OCI-LY7 (cell line): ENCODE measurements at places on chromosomes 6 and 20.

- DNase-seq = no peak
Measured at GRCh38 chr20:36465109-36466080, 75.9 kb upstream of the MYL9 start.

DNA sequence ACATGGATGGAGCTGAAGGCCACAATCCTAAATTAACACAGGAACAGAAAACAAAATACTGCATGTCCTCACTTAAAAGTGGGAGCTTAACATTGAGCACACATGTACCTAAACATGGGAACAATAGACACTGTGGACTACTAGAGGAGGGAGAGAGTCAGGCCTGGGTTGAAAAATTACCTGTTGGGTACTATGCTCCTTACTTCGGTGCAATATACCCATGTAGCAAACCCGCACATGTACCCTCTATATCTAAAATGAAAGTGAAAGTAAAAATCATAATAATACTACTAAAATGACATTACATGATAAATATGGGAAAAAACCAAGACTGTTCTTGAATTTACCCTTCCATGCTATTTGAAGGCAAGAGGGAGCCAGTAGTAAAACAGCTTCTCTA, 1273.8 kb upstream of the ADGRB3 start:
- DNase-seq = no peak

- DNase-seq = no peak
Measured at GRCh38 chr6:14985366-14985765, 260.5 kb upstream of the JARID2 start.

DNA sequence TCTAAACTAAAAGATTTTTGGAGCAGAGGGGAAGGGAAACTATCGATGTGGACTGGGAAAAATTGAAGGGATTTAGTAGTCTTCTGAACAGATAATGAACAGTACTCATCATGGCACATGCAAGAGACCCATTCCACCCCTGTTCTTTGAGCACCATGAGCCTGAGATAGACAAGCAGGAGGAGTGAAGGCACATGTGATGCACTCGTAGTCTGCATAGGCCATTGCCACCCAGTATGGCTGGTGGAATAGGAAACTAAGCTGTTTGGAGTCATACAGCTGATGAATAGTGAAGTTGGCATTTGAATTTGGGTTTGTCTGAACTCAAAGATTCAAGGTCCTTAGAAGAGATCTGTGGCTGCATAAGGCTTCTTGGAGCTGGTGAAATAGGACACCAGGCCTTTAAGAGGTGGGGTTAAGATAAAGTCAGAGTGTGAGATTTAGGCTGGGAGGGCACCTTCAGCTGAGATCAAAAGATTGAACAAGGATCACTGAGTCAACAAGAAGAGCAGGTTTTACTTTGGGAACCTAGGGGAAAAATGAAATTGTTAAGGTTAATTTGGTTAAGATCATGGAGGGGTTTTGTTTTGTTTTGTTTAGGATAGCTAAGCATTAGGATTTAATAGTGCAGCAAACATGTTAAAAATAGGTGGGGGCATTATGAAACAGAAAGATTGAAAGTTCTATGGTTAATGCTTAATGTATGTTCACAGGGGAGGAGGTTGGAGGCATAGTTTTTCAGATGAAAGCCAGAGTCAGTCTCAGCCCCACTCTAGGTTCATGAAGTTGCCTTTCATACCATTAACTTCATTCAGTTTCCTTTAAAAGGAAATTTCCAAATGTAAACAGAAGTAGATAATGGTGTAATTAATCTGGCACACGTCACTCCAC, 148.8 kb downstream of the ARID1B start:
- DNase-seq = no peak

- no peak for DNase-seq
Measured at GRCh38 chr6:126792340-126793085, 326.0 kb upstream of the RSPO3 start.

DNA sequence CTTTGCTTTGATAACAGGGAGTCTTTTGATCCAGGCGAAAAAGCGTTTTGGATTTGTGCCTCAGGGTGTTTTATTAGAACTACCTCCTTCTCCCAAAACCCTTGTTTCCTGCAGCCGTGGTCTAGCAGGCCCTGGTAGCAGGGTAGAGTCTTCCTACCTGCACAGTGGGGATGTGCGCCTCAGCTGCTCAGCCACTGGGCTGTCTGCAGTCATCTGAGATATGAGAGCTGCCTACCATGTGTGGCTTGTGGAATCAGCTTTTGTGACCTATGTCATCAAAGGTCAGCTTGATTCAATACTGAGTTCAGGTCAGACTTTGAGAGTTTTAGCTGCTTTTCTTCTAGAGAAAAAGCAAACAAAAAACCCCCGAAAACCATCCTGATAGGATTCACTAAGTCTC, 279.5 kb downstream of the CLIC5 start:
- DNase-seq = no peak

GRCh38 chr20:3164043-3164762, 4.5 kb upstream of the FASTKD5 start:
- DNase-seq = no peak

DNA sequence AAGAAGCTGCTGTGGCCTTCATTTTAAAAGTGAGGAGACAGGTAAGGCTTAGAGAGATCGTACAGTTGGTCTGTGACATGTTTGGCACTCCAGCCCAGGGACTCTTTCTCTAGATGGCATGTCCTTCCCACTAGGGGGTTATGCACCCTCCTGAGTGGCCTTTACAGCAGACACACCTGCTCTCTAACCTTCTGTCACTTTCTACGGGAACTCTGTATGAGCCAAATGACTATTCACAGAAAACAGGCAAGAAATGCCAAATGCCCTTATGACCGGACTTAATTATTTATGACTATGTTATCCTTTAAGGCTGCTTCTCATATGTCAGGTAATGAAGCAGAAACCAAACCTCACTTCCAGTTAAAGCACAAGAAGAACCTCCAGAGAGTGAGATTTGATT, 91.2 kb downstream of the MAP3K5 start:
- DNase-seq = no peak

- DNase-seq = no peak
Measured at GRCh38 chr20:9398882-9399281, 115.5 kb upstream of the LAMP5 start.

DNA sequence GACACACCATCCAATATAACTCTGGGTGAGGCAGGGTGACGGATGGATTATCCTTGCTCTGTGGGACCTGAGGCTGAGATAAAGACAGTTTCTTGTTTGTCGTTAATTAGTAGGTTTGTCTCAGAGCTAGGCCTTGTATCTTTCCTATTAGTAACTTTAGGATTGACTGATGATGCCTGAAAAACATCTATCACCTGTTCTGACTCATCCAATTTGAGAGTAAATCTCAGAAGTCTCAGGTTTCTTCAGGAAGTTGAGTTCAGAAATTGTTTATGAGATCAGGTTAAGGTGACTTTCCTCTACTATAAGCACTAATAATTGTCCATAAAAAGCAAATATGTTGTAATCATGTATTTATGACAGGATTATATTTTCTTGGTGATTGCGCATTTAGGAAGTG, 129.5 kb upstream of the SUPT3H start:
- no peak for DNase-seq

GRCh38 chr6:30711758-30712380, 5.2 kb downstream of the MDC1 start:
- no peak for DNase-seq

DNA sequence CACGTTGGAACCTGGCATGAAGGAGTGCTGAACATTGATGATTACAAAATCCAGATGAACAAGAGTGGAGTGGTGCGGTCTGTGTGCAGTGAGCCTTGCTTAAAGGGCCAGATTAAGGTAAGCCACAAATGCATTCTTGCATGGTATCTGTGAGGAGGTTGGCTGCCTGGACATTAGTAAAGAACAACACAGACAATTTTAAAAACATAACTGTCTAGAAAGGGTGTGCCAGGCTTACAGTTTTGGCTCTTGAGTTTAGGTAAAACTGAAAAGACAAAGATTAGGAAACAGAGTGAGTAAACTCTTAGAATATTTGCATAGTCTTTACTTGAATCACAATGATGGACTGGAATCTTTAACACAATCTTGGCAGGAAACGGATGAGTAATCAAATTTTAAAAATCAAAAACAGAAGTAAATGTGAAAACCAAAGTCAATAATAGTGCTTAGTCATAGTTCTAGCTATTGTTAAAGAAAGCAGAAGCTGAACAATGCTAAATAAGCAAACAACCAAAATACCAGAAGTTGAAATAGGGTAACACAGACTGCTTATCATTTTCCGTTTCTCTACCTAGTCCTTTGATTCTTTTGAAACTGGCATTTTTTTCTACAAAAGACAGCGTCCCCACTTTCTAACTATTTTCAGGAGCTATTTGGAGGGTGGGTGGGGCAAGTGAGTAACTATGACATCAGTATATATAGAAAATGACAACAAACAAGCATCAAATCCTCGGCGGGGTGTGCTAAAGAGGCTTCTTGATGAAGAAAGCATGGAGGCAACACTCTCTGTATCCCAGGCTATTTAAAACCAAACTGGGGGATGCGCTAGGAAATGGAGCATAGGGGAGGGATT, 185.8 kb upstream of the RAB32 start:
- no peak for DNase-seq

GRCh38 chr6:91860541-91861335, 1273.9 kb upstream of the MAP3K7 start:
- no peak for DNase-seq

GRCh38 chr20:36956674-36957073, 5.2 kb upstream of the SAMHD1 start:
- DNase-seq = no peak

DNA sequence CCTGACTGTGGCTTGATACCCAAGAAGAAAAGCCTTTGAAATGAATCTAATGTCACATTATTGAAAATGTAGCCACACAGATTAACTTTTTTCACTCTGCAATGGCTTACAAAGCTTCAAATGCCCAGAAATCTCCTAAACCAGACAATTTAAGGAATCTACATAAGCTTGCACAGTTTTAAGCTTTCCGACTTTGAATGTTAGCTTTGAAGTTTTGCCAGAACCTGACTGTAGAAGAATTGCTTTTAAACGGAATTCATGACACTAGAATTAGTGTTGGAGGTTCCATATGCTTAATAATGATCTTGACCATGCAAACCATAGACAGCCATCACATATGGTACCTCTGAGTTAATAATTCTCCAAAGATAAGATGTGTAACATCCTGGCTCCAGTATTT, 798.5 kb upstream of the EPHA7 start:
- DNase-seq = no peak

- DNase-seq = no peak
Measured at GRCh38 chr6:139531148-139532115, 157.0 kb upstream of the CITED2 start.

- DNase-seq = no peak
Measured at GRCh38 chr20:35833241-35833640, 61.4 kb downstream of the PHF20 start.

GRCh38 chr6:106451439-106451838, 90.9 kb downstream of the CRYBG1 start:
- no peak for DNase-seq

DNA sequence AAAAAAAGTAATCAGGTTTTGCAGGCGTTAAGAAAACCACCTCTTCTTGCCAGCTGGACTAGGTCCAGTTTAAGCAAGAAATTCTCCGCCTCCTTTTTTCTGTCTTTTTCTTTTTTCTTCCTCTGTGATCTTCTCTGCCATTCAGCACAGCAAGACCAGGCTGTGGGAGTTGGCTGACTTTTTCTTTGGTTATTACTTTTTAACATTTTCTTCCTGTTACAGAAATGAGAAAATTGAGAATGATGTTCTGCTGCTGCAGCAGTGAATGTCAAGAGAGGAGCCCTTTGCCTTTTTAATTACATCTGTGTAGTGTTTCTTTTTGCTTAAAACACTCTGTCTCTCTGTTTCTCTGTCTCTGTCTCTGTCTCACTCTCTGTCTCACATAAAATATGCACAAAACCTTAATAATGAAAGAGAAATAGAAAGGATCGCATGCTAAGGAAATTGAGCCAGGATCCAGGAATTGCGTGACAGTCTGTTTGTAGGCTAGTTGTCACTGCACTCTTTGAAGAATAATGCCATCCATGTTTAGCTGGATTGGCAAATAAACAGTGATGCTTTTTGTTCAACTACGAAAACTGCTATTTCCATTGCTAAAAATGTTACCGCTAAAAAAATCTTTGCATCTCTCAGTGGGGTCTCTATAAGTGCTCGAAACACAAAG, 103.2 kb upstream of the SUPT3H start:
- DNase-seq = no peak

GRCh38 chr6:125950293-125950692, 6.3 kb upstream of the HINT3 start:
- no peak for DNase-seq

DNA sequence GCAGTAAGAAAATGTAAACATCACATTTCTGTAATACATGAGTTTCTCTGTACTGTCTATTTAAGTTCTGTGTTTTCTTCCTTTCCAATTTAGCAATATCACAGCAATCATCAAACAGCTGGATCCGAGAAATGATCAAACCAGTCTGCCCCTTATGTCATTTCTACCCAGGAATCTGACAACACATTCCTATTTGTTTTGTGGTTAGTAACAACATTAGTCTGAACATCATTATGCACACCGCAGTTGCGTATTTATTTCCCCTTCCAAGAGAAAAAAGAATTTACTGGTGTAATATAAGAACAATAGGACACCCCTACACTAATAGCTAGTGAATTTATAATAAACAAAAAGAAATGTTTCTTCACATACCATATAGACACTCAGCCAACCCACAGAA, 179.5 kb downstream of the BTBD9 start:
- no peak for DNase-seq

DNA sequence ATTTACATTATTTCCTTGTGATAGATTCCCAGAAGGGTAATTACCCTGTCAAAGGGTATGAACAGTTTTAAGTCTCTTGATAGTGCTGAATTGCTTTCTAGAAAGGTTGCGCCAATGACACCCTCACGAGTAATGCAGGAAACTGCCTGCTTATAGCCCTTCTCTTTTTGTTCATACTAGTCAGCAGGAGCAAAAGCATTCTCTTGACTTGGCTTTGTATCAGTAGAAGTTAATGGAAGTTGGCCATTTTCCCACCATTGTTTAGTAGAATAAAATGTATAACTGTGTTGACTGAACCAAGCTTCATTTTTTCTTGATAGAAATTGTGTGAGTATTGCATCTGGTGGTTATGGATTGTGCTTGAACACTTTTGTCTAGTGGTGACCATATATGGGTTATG, 100.1 kb downstream of the FARS2 start:
- DNase-seq = no peak

GRCh38 chr6:117156741-117157140, 108.6 kb upstream of the VGLL2 start:
- no peak for DNase-seq

- no peak for DNase-seq
Measured at GRCh38 chr6:98977671-98978292, 30.0 kb upstream of the FBXL4 start.

- no peak for DNase-seq
Measured at GRCh38 chr6:69179681-69180080, 544.6 kb downstream of the ADGRB3 start.
